ENCODE measurements at places on chromosomes 5 and 9. TPM values are rescaled to one million over a fixed set of nuclear protein-coding genes. Genes with fewer than 3 reads are reported as not detected.

Gene IRX4
- total RNA-seq = 26.8 TPM

Gene GFI1B
- total RNA-seq = not detected

Gene HEMGN
- not detected for total RNA-seq

DNA sequence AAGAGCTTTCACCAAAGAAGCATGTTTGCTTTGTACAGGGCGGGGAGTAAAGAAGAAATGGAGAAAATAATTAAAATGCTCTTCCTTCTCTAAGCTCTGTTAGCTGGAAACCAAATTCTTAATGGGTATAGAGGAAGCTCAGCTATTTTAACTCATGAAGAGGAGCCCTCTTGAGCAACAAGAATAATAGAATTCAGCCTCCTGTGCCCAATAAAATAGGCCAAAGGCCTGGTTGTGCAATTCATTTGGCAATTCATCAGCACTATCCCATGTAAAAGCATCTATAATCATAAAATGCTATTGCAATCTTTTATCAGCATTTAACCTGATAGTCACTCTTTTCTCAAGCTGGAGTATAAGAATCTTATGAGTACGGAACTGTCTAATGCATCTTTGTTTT lies 133.6 kb upstream of the CDH6 start:
- DNase-seq = no peak

Gene PCDHB9
- 3.7 TPM for total RNA-seq

DNA sequence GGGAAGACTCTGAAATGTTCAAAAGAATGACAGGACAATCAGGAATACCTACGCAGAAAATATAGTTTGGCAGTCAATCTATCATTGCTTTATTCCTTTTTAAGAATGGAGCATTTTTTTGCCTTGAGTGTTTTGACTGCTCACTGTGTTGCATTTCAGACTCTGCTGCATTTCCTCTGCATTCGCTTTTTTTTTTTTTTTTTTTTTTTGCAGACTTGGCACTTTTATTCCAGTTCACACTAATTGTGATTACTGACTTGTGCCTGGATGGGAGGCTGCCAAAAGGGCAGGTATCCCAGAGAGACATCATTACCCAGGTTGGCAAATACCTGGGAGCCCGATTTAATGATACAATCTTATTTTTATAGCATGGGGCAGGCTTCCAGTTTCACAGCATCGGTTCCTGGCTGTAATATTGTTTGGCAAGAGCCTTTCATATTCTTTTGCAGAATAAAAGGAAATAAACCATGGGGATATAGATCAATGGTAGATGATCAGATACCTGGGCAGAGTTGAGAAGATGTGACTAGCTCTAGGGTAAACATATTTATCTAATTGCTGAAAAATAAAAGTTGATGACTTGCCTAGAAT lies 1132.6 kb downstream of the MAT2B start:
- DNase-seq = no peak

DNA sequence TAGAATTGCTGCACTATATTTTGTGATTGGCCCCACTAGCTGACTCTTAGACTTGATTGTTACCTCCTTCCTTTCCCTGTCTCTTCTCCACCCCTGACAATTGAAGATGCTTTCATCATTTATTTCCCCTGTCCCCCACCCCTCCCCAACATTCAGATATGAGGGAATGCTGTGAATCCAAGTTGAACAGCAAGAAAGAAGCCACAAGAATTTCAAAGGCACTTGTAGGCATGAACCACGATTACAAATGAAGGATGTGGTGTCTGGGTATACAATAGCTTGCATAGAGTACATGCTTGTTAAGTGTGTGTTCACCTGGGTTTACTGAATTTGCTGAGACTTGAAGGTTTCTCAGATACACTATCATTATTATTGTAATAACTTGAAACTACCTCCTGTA lies 78.3 kb upstream of the TRIO start:
- no peak for DNase-seq

Gene DAB2
- 60.4 TPM for total RNA-seq

DNA sequence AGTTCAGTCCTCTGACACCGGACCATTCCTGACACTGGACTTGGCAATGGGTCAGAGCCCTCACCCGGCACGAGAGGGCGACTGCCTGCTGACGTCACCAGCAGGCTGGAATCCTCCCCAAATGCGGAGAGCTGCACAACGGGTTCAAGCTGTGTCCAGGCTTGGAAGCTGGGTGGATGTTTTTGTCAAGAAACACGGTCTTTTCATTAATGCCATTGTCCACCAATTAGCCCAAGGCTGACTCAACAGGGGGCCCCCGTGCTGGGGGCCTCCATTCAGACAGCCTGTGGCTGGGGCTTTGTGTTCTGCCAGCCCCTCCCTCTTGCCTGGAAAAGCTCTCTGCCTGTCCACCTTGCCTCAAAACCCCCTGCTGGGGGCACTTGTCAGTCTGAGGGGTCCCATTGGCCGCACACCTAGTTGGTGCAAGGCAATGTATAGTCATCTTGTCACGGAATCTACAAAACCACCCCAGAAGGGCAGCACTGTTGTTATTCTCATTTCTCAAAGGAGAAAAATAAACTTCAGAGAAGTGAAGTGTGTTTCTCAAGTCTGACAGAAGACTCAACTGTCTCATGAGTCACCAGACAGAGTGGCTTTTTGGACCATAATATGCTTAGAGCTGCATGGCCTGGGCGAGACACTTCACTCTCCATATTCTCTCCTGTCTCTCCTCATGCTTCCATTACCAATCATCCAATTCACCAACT lies 24.6 kb downstream of the NDUFA8 start:
- DNase-seq = no peak

Gene SV2C
- total RNA-seq = 3.4 TPM

- DNase-seq = no peak
Observed at GRCh38 chr5:151717416-151717815, 30.7 kb upstream of the SPARC start.

GRCh38 chr5:154885439-154885838 lies 27.0 kb downstream of the CNOT8 start:
- DNase-seq = no peak

Gene GARIN3
- total RNA-seq = not detected

Gene LCN9
- not detected for total RNA-seq

- no peak for DNase-seq
Observed at GRCh38 chr9:942805-943580, 33.5 kb upstream of the DMRT3 start.

Gene PTCH1
- total RNA-seq = 14.2 TPM

GRCh38 chr9:132840980-132841379 lies 37.1 kb downstream of the AK8 start:
- DNase-seq = no peak

GRCh38 chr9:101366038-101366756 lies 18.6 kb downstream of the BAAT start:
- DNase-seq = no peak

Gene ARL14EPL
- not detected for total RNA-seq

DNA sequence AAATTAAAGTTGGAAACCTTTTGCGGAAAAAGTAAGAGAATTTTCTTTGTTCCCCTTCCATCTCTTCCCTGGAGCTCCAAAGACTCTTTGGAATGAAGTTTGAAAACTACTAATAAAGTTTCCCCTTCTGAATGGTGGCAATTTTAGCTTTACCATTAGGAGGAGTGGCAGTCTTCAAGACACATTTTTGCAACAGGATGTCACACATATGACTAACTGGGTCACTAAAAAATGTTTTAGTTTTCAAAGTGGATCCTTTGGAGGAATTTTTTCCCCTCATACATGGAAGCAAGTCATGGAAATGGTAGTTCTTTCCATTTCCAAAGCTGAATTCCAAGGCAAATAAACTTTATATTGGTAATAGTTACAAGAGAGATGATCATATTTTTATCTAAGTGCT lies 15.6 kb downstream of the FBXO4 start:
- no peak for DNase-seq

Gene SMIM32
- not detected for total RNA-seq

Gene ALDH1A1
- 126 TPM for total RNA-seq

GRCh38 chr9:93041108-93041802 lies 17.2 kb upstream of the SUSD3 start:
- DNase-seq = no peak

GRCh38 chr9:805151-805550 lies 36.3 kb upstream of the DMRT1 start:
- DNase-seq = no peak

DNA sequence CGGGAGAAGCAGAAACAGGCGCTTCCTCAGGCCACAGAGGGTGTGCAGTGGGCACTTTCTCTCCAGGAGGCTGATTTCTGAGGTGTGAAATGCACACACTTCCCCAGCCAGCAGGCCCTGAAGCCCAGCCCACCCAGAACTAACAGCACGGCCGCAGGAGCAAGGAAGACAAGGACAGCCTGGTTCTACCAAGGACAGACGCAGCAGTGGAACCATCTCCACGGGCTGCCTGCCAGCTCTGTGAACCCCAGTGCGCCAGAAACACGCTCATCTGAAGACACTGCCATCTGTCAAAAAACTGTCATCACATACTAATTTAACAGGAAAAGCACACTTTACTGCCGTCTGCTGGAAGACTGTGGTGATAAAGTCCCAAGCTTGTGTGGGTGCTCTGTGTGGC lies 40.7 kb downstream of the MAPK9 start:
- DNase-seq = no peak

Gene PCDHA12
- total RNA-seq = 0.25 TPM

Gene DPYSL3
- total RNA-seq = 68.5 TPM

DNA sequence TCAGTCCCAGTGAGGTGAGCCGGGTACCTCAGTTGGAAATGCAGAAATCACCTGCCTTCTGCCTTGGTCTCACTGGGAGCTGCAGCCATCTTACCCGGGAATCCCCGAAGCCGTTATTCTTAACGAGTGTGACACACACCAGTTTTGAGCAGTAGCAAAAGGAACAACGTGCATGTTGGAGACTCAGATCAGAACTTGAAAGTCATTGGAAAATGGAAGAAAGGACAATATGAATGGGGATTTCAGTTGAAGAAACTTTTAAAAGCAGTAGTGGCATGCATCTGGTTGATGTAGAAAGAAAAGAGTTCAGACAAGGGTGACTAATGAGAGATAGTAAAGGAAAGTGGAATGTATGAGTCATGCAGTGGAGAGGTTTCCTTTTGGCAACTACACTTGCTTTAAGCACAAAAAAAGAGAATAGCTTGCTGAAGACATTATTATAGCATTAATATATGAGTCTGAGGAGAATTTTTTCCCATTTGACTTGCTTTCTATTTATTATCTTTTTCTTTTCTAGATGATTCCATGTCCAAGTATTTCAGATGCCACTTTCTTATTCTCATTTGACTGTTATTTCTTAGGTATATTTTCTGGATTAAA lies 44.4 kb upstream of the ANKDD1B start:
- DNase-seq = no peak

Gene CCDC69
- total RNA-seq = 84.5 TPM

Gene C5orf52
- not detected for total RNA-seq

Gene CKMT2
- total RNA-seq = 3.4 TPM

- DNase-seq = no peak
Observed at GRCh38 chr9:132768932-132769905, 99.0 kb downstream of the GTF3C4 start.

GRCh38 chr9:75539523-75539922 lies 350.9 kb upstream of the PCSK5 start:
- DNase-seq = no peak

Measured in vagina (tissue), 2 donors.